ENCODE measurements at places on chromosomes 12 and 14. TPM values are rescaled to one million over a fixed set of nuclear protein-coding genes. Genes with fewer than 3 reads are reported as not detected.

Gene ANKRD33
- total RNA-seq: not detected

DNA sequence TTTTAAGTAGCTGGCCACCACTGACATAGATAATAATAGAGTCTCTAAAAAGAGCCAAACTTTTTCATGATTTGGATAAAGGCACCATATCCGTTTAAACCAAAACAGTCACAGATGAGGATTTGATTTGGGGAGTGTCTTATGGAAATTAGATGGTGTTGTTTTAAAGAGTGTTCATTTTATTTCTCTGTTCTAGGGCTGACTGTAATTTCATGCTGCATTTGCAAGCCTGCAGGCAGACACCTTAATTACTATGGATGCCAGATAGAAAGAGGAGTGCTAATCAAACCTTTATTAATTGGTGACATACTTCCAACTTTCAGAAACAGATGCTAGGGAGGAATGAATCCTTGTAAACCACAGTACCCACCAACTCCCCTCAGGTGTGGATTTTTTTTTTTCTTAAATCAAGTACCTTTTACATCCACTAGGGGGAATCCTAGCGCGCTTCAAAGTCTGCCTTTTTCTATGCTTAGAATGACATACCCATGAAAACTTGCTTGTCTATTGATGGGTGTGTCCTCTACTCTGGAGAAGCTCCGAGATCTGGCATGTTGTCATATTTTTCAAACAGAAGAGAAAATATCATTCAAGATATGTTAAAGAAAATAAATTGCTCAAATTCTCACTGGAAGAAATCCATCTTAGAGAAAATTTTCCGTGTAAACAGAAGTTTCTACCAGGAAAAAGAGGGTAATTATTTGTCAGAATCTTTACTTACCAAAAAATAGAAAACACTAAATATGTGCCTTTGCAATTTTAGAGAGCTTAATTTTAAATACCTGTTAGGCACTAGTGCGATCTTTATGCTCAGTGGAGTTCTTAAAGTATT lies 14.2 kb upstream of the PLXNC1 start:
- peak; percentile 60 for DNase-seq

DNA sequence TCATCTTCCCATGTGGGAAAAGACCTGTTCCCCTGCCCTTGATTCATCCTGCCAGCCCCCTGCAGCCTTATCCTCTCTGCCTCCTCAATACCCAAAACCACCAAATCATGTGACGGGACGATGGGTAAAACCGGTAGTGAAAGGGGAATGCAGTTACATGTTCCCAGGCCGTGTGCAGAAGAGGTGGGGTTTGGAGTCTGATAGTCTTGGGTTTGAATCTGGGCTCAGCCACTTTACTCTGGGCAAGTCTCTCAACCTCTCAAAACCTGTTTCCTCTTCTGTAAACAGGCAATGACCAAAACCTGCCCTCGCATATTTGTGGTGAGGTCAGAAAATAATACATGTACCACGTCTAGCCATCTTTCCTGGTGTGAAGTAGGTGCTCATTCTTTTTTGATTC lies 123.0 kb downstream of the PLXNC1 start:
- no peak for DNase-seq

DNA sequence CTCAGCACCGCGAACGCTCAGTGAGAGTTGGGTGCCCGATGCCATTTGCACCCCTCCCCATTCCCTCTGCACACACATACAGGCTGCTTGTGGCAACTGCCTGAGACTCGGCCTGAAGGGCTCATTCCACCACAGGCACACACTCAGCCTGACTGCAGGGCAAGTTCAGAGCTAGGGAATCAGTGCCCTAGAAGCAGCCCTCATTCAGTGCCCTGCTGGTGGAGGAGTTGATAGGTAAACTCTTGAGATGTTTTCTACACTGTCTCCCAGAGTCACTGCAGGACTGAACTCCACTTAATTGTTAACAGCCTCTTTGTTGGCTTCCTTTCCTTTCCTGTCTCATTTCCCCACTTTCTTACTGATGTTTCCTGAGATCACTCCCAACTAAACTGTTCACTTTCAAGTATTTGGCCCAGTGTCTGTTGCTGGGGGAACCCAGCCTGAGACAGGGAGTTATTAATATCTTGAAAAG lies 16.9 kb downstream of the PPP1R36 start:
- DNase-seq: no peak

- DNase-seq: no peak
Measured at GRCh38 chr14:92417759-92418158, 94.8 kb downstream of the SLC24A4 start.

Gene PDE3A
- total RNA-seq: not detected

Gene TDRD9
- 0.03 TPM for total RNA-seq

Gene FIGNL2
- total RNA-seq: not detected

Gene BICDL1
- total RNA-seq: 21.5 TPM

Gene PMEL
- total RNA-seq: 2.7 TPM

Gene ABCC9
- total RNA-seq: not detected

- no peak for DNase-seq
Measured at GRCh38 chr12:106791531-106791930, 17.0 kb downstream of the RIC8B start.

- DNase-seq: no peak
Measured at GRCh38 chr12:107660235-107660634, 25.4 kb upstream of the PWP1 start.

GRCh38 chr12:27970401-27971120 lies 2.0 kb downstream of the PTHLH start:
- DNase-seq: no peak

DNA sequence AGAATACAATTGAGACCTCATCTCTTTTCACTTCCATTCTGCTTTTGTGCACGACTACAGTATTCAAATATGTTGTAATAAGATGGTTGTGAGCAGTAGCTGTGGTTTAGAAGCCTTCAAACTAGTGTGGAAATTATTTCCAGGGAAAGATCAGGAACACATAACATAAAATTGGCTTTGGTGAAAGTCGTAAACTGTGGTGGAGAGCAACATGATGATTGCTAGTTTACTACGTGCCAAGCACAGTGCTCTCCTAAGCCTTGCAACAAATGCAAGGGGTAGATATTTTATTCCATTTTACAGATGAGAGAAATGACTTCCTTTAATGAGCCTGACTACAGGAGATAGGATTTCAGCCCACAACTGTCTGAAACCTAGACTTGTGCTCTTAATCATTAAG lies 172.4 kb upstream of the LMNTD1 start:
- no peak for DNase-seq

Gene ADGRD1
- not detected for total RNA-seq

- peak; percentile 74 for DNase-seq
Measured at GRCh38 chr12:75526655-75527511, 15.5 kb upstream of the KRR1 start.

- no peak for DNase-seq
Measured at GRCh38 chr14:99520571-99521081, 39.4 kb downstream of the CCNK start.
